ENCODE measurements at places on chromosomes 5 and 9.

DNA sequence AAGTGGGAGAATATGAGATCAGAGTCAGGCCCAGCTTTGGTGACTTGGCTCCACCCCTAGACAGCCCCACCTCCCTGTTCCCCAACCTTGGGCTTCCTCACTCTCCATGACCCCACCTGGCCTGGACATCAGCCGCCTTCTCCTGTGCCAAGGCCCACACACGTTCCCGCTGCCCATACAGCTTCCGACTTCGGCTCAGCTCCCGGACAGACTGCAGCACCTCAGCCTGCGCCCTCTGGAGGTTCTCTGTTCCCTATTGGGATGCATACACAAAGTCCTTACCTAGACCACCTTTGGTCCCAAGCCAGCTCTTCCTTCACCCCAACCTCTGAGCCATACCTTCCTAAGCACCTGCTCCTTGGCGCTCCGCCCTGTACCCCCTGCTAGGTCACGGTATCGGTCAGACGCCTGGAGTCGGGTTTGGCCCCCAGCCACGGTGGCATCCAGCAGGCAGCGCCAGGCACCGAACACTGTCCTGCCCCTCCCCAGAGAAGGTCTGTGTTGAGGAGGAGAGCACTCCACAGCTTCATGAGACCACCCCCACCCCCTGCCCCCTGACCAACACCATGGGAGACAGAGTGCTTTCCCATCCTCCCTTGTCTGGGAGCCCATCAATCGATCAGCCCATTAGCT, 2.0 kb downstream of the FCHSD1 start:
- DNase-seq, result no peak

DNA sequence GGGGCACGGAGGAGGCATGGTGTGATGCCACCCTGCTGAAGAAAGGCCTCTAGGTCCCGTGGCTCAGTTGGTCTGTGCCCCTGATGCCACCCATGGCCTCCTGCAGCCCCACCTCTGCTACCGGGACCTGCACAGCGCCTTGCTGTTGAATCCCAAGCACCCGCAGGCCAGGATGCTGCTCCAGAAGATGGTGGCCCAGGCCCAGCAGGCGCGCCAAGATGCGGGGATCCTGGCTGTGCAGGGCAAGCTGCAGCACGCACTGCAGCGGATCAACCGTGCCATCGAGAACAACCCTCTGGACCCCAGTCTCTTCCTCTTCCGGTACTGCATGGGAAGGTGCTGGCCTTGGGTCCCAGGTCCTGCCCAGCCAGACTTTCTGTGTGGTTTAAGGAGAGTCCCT, 7.1 kb downstream of the TTC16 start:
- DNase-seq, result no peak

- DNase-seq, result no peak
Observed at GRCh38 chr9:103902263-103902662, 191.8 kb upstream of the SMC2 start.

- no peak for DNase-seq
Observed at GRCh38 chr9:6113312-6113711, 97.9 kb upstream of the RANBP6 start.

DNA sequence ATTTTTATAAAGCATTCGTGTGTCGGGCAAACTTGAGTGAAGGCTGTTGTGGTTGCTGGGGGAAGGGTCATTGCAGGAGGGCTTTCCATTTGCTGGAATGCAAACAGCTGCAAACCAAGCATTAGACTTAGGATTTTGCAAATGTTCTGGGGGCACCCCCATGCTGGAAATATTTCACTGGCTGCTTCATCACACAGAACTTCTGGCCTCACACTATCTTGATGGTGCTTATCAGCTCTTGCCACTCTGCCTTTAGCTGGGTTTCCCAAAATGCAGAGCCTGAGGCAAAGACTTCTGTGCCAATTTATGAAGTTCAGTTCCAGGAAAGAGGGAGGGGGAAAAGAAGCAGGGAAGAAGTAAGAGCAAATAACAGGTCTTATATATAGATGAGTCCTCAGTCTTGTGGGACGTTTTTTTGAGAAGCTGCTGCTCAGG, 8.6 kb upstream of the COL15A1 start:
- no peak for DNase-seq

DNA sequence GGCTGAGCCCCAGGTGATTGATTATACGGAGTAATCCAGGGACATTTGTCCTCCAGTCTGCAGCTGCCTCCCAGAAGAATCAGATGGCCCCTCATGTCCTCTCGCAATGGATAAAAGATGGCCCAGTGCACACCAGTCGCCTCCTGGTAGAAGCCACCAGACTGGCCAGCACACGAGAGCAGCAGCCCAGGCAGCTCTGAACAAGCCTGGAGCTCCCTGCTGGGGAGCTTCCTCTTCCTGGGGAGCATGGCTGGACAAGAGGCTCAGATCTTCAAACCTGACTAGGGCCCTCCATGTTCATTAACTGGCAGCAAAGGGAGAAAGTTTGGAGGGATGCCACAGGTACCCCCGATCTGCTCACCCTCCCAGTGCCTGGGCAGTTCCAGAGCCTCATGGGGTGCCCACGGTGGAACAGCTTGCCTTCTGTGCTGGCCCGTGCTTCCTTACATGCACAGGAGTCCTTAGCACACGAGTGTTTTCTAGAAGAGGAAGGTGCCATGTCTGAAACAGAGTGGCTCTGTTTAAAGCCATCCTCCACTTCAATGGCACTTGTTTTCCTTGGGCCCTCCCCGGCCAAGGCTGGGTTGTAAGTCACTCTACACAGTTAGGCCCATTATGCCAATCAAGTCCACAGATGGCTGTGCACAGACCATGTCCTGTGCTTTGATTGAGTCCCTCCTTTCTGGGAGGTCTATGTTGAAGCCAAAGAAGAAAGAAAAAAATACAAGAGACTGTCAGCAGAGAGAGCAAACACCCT, 75.6 kb downstream of the PRRT1B start:
- no peak for DNase-seq

DNA sequence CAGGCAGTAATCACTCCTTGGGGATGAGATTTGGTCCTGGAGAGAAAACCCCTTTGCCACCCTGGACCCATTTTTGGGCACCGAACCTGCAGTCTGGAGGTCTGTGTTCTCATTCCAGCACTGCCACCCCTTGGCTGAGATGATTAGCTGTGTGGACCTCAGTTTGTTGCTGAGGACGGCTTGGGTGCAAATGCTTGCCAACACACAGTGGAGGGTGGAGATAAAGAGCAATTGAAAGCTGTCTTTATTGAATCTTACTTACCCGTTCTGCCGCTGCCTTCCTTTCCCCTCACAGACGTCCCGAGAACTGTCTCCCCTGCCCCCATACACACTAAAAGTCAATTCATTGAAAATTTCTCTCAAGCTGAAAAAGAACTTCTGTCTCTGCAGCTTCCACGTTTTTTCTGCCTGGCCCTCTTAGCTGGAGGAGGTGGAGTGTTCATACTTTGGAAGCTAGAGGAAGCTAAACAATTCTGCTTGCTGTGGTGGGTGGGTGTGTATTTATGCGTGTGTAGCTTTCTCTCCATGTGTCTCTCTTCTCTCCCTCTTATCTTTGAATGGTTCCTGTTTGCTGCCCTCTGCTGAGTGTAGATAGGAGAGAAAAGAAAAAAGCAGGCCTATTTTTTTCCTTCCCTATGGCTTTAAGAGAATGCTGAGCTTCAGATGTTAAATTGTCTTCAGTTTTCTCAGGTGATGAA, 6.6 kb downstream of the GALNT10 start:
- no peak for DNase-seq

DNA sequence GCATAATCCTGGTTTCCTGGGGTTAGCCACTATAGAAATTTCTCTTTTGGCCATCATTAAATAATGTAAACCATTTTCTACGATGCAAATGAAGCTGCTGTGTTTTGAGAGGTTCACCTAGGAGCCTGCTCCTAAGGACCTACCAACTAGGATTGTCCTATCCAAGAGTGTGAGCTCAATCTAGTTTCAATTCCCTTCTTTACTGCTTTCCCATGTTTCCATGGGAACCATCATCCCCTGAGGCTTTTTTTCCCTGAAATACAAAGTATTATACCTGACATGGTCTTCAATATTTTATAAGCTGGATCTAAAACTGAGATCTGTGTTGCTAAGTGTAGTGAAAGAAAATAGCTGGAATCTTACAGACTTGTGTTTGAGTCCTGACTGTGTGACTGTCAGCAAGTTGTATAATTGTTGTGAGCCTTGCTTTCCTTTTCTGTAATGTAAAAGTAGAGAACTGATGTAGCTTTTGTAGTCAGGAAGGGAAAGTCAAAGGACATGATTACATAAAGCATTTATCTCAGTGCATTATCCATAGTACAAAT, 453.2 kb downstream of the PRR16 start:
- no peak for DNase-seq

DNA sequence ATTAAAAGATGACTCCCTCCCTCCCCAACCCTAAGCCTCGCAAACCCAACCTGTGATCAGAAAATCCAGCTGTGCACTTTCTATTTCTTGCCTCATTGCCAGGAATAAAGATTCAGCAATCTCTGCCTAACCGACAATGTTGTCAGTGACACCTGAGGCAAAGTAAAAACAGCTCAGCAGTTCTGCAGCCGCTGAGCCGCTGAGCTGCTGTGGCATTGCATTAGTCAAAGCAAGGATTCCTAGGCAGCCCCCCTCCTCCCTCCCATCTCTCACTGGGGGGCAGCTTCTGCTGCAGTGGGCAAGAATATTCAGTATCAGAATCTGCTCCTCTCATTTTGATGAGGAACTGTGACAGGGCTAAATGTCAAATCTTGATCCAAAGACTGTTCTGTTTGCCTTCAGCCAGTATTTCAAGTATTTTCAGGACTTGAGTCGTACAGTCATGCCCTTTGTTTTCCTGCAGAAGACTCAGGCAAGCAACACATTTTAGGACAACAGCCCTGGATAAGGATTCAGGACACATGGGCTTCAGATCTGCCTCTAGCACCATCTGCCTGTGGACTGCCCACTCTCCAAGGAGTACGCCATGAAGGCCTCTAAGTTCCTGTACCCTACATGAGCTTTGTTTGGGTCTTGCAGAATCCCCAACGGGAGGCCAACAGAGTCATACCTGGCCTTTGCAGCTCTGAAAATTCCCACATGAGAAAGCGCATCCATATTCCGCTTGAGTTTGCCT, 41.1 kb upstream of the DAP start:
- DNase-seq, result no peak

GRCh38 chr5:176788091-176788490, 22.3 kb upstream of the UNC5A start:
- DNase-seq, result no peak

- DNase-seq, result no peak
Observed at GRCh38 chr5:34835664-34836063, 3.3 kb upstream of the TTC23L start.

- DNase-seq, result no peak
Observed at GRCh38 chr5:90981821-90982220, 401.3 kb downstream of the ARRDC3 start.

GRCh38 chr9:110807956-110808598, 139.5 kb downstream of the MUSK start:
- no peak for DNase-seq
